Mammary epithelial cell (primary cell): ENCODE measurements at places on chromosomes 6 and 20. TPM values are rescaled to one million over a fixed set of nuclear protein-coding genes. Genes with fewer than 3 reads are reported as not detected.

DNA sequence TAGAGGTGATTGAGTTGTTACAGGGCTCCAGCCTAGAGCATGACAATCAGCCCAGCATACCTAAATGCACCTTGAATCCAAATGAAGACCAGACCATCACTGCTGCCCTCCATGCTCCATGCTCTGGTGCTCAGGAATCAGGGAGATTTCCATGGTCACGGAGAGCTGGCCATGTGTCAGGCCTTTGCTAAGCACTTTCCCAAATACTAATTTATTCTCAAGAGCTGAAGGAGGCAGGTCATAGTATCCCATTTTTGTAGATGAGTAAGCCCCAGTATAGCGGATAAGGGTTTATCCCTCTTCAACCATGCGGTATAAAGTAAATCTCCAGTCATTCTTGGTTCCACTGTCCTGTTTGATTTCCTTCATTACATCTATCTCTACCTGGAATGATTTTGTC lies 240.8 kb downstream of the TFAP2A start:
- DNase-seq = no peak

DNA sequence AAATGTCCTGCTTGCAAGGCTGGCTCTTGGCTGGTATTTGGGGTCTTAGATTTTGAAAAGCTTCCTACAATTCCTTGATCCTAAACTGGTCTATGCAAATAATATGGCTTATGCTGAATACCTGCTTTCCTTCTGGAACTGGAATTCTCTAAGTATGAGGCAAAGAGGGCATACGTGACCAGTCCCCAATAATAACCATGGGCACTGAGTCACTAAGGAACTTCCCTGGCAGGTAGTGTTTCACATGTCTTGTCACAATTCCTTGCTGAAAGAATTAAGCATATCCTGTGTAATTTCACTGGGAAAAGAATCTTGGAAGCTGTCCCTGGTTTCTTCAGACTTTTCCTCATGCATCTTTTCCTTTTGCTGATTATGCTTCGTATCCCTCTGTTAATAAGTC lies 106.5 kb downstream of the MMS22L start:
- peak; percentile 8 for DNase-seq

DNA sequence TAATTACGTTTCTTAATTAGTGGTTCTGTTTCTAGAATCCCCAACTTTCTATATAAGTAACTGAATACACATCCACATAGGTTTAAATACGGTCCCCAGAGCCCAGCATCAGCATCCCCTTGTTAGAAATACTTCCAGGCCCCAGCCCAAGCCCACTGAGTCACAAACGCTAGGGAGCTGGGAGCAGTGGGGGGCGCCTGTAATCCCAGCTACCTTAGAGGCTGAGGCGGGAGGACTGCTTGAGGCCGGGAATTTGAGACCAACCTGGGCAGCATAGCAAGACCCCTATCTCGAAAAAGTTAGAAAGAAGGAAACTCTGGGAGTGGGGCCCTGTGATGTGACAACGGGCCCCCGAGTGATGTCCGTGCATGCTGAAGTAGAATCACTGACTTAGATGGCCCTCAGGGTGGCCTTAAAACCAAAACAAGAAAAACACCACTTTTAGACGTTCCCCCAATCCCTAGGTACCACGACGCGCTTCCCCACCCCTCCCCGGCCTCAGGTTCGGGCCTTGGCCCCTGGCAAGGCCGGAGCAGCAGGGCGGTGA lies 1.3 kb upstream of the PPP1R3G start:
- DNase-seq = no peak

DNA sequence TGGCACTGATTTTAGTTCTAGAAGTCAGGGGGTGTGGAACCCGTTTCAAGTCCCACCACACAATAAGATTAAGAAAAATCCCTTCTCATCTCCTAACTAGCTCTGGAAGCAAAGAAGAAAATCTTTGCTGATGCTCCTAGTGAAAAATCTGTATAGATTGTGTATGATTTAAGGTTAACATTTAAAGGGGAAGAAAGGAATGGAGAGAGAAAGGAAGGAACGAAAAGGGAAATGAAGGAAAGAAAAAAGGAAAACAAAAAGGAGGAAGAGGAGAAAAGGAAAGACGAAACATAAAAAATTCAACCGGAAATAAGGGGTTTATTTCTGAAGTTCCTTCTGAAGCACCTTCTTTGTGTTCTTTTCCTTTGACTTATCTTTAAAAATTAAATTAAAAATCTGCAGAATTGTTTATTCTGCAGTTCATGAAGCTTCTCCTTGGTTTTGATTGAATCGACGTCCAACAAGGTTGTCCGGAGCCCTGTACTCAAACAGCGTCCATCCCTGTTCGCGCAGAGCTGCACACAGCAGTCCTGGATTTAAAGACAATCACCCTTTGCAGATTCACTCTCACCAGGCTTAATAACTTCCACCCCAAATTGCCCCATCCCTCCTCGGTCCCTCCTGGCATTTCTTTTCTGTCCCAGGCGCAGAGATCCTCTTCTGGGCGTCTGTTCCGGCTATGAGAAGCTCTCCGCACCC lies 1.6 kb upstream of the TFAP2B start:
- DNase-seq = no peak

- no peak for DNase-seq
These were observed 9.0 kb downstream of the MOXD1 start for GRCh38 chr6:132392270-132392646.

- no peak for DNase-seq
These were observed 93.4 kb upstream of the NHSL1 start for GRCh38 chr6:138592749-138593123.

DNA sequence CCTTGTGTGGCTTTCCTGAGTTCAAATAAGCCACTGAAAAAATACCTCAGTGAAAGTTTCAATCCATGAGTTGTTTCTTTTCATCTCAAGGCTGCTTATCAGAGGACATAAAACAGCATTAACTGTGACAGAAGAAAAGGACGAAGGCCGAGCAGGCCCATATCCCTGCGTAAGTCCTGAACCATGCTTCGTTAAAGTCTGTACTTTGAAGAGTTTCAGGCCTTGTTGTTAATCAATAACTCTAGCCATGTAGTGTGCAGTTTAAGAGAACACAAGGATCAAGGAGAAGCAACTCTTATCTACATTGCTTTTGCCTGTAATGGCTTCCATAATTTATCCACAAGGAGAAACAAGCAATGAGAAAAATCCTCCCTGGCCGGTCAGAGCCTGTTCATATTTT lies 165.4 kb downstream of the UST start:
- DNase-seq = no peak

DNA sequence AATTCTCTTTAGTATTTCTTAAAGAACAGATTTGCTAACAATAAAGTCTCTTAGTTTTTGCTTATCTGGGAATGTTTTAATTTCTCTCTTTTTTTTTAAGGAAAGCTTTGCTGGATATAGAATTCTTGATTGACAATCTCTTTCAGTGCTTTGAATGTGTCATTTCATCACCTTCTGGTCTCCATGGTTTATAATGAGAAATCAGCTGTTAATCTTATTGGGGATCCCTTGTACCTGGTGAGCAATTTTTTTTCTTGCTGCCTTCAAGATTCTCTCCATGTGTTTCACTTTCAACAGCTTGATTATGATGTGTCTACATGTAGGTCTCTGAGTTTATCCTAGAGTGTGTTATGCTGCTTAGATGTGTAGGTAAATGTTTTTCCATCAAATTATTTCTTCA lies 16.4 kb upstream of the PSMF1 start:
- DNase-seq = no peak

DNA sequence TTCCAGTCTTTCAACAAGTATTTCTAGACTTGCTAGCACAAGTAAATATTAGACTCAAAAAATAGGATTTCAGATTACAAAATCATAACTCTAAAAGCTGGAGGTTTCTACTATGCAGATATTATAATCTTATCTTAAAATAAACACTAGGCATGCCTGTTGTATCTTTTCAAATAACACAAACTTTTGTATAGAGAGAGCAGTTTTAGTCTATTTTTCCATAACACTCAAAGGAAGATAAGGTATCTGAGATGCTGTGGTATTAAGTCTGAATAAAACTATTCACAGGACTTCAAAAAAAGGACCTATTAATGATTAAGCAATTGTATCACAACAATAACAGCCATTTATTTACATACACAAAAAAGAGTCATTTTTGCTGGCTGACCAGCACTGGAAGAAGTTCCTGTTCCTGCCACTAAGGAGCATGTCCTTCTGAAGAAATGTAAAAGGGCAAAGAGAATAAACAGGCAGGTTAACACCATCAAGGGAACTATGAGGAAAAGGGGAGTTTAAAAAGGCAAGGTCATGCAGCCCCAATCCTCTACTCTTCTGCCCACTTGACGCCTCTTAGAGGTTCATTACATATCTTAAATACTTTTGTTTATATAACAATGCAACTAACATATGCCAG lies 39.4 kb downstream of the REPS1 start:
- DNase-seq = no peak

GRCh38 chr6:129105793-129106192 lies 222.9 kb downstream of the LAMA2 start:
- DNase-seq = no peak

DNA sequence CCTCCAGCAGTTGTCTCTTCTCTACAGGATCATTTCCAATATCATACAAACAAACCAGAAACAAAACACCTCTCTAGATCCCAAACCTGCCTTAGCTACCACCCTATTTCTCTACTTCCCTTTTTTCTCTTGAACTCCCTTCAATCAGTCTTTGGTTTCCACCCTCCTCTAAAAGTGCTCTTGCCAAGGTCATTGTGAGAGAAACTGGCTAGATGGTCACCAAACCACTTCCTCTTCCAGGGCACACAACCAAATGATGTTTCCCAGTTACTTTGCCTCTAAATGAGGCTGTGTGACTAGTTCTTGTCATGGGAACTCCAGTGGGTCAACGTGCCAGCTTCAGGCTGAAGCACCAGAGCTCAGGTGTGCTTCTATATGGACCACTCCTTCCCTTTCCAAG lies 85.8 kb upstream of the ARMC2 start:
- DNase-seq = no peak

DNA sequence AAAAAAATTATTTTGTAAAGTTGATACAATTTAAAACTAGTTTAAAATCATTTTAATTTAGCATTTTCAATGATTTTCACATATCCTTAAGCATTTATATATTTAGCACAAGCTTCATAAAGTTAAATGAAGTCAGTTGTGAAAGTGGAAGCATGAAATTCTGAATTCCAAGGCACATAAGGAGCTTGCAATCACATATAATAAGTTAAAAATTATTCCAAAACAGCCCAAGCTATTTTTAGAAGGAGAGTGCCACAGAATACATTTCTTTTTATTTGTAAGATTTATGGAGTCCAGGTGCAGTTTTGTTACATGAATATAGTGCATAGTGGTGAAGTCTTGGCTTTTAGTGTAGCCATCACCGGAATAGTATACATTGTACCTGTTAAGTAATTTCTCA lies 3.2 kb upstream of the LGSN start:
- DNase-seq = no peak

KIF25 gene
- polyA plus RNA-seq = not detected

CALHM6 gene
- polyA plus RNA-seq = 0.61 TPM

LRRN4 gene
- polyA plus RNA-seq = 0.33 TPM

SPAG4 gene
- polyA plus RNA-seq = 1.1 TPM

SUMO4 gene
- 0.14 TPM for polyA plus RNA-seq
